ENCODE measurements at places on chromosomes 1 and 21.
A peak's percentile ranks its signal among the peaks of the same experiment; 100 is the strongest.

DNA sequence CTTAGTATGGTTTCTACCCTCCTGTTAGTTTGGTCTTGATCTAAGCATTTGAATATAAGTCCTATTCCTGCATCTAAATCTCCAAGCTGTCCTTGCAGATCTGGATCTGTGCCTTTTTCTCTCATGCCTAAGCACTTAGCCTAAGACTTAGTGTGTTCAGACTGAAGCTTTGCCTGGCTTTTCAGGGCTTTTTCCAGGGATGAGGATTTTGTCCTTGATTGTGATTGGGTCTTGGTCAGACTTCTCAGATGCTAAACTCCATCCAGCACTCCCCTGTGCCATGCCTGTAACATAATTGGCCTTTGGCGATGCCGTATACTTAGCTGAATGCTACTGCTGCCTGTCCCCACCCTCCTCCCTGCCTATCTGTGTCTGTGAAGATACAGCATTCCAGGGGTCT is 98.1 kb upstream of the NRIP1 start:
- DNase-seq: no peak

- DNase-seq: no peak
These were observed 153.0 kb upstream of the B3GALT2 start for GRCh38 chr1:193339401-193339800.

- DNase-seq: no peak
These were observed 20.4 kb downstream of the PRMT6 start for GRCh38 chr1:107076841-107077240.

GRCh38 chr1:168320800-168321450 is 40.2 kb downstream of the TBX19 start:
- DNase-seq: no peak

DNA sequence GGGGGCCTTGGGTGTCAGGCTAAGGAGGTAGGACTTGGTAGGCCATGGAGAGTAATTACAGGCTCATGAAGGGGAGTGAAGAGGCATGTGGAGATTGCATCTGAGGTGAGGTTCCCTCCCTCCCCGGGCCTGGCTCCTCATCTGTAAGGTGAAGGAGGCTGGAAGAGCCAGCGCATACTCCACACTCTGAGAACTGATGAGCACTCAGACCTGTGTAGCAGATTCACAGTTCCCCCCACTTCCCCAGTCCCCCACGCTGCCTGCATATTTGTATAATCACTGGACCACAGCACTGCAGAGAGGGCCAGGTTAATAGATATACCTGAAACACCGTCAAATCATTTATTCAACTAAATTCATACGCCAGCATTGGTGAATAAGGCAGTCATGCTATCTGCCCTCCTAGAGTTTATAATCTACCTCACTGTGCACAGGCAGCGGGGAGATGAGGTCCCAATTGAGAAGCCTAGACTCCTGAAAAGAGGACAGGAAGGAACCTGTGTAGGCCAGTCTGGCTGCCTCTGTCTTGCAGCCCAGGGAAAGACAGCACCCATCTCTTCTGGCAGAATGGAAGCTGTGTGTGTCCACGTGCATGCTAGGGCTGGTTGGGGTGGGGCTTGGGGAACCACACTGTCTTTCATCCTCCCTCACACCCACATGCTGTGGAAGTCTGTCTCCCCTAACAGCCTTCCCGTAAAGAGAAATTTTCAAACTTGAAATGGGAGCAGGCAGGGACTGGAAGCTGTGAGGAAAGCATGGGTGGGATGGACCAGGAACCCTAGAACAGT is 110.6 kb upstream of the ATP1A1 start:
- no peak for DNase-seq

DNA sequence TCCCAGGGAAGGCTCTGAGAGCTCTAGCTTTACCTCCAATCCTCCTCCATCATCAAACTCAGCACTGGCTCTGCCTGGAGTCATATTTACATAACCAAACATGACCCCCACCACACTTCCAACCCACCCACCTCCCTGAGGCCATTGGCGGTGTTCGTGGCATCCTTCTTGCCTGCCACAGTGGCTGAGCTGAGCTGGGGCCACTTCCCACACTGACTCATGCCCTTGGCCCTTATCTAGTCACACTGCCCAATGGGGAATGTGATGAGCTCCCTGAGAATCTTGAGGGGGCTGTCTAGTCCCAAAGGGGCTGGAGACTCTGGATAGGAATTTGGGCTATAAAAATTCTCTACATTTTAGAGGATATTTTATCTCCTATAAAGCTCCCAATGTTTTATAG is 230.9 kb upstream of the IRF2BP2 start:
- no peak for DNase-seq

- no peak for DNase-seq
These were observed 239.8 kb downstream of the NFIA start for GRCh38 chr1:61322008-61322744.

GRCh38 chr1:75672528-75673393 is 51.7 kb upstream of the ACADM start:
- DNase-seq: no peak

DNA sequence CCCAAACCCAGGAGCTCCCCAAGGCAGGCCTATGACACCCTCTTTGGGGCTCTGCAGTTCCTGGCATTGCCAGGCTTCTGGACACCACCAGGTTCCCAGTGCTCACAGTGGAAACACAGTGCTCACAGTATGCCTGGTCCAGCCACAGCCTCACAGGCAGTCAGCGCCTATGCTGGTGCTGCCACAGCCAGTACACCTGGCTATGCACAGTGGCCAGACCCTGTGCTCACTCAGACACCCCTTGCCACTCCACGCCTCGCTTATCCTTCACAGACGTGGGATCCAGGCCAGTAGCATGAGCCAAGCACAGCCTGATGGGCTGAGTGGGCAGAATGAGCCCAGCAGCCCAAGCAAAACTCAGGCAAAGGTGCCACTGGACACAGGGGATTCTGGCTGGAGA is 579.2 kb upstream of the ADGRL2 start:
- DNase-seq: no peak

GRCh38 chr1:162551969-162552683 is 9.4 kb upstream of the UAP1 start:
- no peak for DNase-seq

- DNase-seq: no peak
These were observed at the start of gene DSCAM for GRCh38 chr21:40846587-40847411. TSS of gene DSCAM (minus strand) at chr21:40847158. CDS start at chr21:40846661, 497 bp downstream.

DNA sequence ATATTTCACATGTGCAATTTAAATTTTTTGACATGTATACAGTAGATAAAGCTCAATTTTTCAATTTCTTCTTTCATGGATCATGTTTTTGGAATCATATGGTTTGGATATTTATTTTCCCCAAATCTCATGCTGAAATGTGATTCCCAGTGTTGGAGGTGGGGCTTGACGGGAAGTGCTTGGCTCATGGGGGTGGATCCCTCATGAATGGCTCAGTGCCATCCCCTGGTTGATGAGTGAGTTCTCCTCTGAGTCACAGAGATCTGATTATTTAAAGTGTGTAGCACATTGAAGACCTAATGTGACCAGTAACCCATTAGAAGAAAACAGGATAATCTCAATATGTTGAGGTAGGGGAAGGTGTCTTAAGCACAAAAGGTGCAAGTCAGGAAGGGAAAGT is 9.1 kb upstream of the IFI16 start:
- peak; percentile 5 for DNase-seq

DNA sequence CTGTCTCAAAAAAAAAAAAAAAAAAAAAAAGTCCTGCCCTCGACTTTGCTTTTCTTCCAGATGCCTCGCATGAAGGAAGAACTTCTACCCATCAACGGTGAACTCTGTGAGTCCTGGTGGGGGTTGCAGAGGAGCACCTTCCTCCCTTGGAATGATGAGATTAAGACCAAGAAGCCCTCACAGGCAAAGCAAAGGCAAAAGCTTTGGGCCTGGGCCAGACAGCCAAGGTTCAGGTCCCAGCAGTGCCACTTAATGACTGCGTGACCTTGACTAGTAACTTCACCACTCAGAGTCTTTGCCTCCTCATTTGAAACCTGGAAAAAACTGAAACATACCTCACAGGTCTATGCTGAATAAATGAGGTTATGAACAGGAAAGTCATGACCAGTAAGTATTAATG is 55.5 kb downstream of the ZSCAN20 start:
- no peak for DNase-seq

- no peak for DNase-seq
These were observed 14.1 kb upstream of the TMEM240 start for GRCh38 chr1:1554550-1554925.

GRCh38 chr1:40825435-40825788 is 36.8 kb downstream of the CITED4 start:
- no peak for DNase-seq

DNA sequence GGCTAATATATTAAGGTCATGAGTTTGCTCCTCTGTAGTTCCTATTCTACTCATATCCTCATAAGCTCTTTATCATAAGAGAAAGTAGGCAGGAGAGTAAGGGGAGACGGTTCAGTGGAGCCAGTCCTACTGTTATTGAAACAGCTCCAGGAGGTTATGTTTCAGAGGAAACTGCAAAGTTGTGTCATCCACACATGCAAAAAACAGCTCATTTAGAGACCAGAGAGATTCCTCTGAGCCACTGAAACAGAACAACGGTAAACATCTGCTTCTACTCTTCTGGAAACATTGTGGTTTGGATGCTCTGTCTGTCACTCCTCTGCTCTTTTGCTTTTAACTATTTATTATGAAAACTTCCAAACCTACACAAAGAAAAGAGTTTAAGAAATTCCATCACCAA is 66.3 kb upstream of the PPP2R5A start:
- no peak for DNase-seq

DNA sequence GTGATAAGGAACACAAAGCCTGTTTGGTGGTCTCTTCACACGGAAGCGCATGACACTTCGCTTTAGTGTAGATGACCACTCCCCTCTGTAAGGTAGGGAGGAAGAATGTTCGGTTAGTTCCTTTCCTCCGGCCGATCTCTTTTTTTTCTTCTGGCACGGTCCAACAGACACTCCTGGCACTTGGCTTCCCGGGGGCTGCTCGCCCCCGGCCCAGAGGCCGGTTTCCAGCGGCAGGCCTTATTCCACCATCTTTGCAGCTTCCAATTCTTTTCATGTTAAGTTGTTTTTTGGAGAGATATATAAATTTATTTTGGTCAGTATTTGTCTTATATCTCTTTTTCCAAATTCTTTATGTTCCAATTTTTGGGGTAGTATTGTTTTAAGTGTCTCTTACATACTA is 151.8 kb upstream of the GREM2 start:
- no peak for DNase-seq

- no peak for DNase-seq
These were observed 7.0 kb downstream of the SLC30A2 start for GRCh38 chr1:26038904-26039303.

GRCh38 chr1:53585129-53585528 is 125.9 kb downstream of the DMRTB1 start:
- no peak for DNase-seq

GRCh38 chr1:201084295-201084694 is 27.9 kb downstream of the CACNA1S start:
- no peak for DNase-seq

GRCh38 chr1:85058311-85058710 is 10.0 kb upstream of the MCOLN3 start:
- no peak for DNase-seq

GRCh38 chr1:37647281-37647680 is 12.6 kb upstream of the RSPO1 start:
- DNase-seq: no peak

DNA sequence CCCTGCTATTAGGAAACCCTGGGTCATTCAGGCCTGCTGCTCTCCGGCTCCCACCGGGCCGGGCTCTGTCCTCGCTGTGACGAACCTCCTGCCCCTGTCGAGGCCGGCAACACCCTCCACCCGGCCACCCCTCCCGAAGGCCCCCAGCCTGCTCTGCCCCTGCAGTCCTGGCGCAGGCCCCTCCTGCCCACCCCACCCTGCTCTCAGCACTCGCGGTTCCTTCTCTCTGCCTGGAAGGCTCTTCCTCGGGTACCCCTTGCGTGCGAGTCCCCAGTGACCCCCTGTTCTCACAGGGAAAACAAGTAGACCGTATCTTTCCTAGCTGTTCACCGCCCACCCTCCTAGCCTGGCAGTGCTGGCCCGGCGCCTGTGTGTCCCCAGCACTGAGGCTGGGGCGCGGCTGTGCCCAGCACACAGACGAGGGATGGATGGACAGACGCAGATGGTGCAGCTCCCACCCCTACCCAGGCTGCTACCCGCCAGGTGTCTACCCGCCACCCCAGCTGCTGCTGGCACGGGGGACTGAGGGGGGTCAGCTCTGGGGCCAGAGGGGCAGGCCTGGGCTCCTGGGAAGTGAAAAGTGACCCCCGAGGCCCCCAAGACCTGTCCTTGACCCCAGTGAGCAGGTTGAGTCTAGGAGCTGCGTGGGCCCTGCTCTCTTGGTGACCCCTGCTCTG is 3.1 kb upstream of the VWA1 start:
- DNase-seq: no peak

DNA sequence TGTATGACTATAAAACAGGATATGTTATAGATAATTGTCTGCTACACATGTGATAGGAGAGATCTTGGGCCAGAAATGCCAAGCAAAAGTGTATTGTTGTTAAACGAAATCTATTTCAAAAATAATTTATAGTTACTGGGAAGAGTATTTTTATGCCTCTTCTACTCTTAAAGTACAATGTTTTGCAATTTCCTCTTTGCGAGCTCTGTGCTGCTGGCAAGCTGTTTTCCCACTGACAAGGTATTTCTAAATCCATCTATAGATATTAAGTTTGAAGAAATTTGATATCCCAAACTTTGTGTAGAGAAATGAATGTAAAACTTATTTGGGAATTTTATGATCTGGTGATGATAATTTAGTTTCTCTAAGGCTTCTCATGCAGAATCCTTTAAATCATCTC is 63.3 kb upstream of the PTGFR start:
- no peak for DNase-seq

DNA sequence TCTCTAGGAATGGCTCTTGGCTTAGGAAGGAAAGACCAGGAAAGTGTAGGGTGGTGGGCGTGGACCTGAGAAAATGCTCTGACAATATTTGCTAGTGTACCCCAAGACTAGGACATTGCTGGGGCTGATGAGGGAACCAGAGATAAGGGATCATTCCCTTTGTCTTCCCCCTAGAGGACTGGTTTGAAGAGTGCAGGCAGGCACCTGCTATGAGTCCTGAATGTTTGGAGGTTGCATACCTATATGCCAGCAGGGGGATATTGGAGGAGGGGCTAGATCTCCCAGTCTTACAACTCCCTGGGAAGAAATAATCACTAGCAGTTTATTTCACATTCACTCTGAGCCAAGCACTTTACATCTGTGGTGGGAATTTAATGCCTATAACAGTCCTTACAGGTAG is 6.0 kb upstream of the BCL10 start:
- DNase-seq: no peak

GRCh38 chr21:33229784-33230544 is at the start of gene IFNAR2:
TSS of gene IFNAR2 (plus strand) at chr21:33229938. CDS start at chr21:33241923, 11,985 bp downstream.
- DNase-seq: peak; percentile 20

- no peak for DNase-seq
These were observed 16.6 kb downstream of the RHBG start for GRCh38 chr1:156385534-156386031.

- no peak for DNase-seq
These were observed 722 bp upstream of the SLC19A2 start for GRCh38 chr1:169486281-169487051.

- no peak for DNase-seq
These were observed 15.0 kb upstream of the ATP1B1 start for GRCh38 chr1:169091480-169091941.

- peak; percentile 56 for DNase-seq
These were observed 164.0 kb upstream of the UBE2U start for GRCh38 chr1:64039390-64039926.

GRCh38 chr1:79255421-79255820 is 248.9 kb upstream of the ADGRL4 start:
- no peak for DNase-seq

Measured in NCI-H446 treated with DMSO at 0.1 percent for 48 hours (cell line).